ENCODE measurements at places on chromosomes 12 and 14.

DNA sequence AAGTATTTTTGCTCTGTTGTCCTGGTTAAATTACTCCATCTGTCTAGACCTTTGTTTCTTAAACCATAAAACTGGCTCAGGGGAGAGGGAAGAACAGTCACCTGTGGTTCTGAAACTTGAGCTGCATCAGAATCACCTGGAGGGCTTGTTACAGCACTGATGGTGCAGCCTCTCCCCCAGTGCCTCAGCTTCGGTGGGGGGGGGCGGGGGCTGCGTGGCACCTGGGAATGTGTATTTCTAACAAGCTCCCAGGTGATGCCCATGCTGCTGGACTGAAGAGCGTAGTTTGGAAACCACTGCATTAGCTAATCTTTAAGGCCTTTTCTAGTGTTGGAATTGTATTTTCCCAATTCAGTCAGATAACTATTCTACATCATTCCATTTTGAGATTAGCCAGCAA, 42.7 kb downstream of the GPHB5 start:
- DNase-seq: no peak

GRCh38 chr14:50402965-50403364, 6.3 kb upstream of the CDKL1 start:
- peak; percentile 71 for DNase-seq

DNA sequence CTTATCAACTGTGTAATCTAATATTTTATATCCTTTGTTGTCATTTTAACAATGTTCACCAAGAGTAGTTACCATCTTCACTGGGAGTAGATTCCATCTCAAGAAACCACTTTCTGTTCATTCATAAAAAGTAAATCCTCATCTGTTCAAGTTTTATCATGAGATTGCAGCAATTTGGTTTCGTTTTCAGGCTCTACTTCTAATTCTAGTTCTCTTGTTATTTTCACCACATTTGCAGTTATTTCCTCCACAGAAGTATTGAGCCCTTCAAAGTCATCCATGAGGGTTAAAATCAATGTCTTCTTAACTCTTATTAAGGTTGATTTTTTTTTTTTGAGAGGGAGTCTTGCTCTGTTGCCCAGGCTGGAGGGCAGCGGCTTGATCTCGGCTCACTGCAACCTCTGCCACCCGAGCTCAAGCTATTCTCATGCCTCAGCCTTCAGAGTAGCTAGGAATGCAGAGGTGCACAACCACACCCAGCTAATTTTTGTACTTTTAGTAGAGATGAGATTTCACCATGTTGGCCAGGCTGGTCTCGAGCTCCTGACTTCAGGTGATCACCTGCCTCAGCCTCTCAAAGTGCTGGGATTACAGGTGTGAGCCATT, 276.6 kb downstream of the ACSS3 start:
- DNase-seq: no peak

- no peak for DNase-seq
These were observed 44.3 kb upstream of the HSPB8 start for GRCh38 chr12:119134284-119135072.

- DNase-seq: peak; percentile 93
These were observed 204.8 kb downstream of the NUAK1 start for GRCh38 chr12:105933671-105934665.

DNA sequence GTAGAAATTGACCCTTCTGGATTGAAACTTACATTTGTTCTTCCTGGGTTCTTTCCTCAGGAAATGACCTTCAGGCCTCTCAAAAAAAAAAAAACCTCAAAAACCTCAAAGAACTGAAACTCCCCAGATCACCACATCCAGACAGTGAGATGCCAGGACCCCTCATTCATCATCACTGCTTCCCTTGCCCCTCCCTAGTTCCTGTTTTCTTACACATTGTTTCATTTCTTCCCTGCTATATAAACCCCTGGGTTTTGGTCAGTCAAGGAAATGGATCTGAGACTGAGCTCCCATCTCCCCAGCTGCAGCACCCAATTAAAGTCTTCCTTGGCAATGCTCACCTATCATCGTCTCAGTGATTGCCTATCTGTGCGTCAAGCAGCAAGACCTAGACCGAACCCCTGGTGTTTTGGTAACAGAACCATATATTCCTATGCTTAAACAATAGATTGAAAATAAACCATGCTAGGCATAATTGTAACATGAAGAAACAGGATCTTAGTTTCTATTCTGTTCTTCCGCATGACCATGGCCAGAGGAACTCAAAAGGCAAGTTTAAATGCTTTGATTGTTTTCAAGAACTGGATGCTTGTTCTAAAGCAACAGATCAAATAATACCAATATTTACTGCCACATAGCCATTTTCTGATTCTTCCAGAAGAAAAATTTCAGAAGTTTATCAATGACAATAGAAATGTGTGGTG, 108.0 kb upstream of the MAX start:
- DNase-seq: peak; percentile 53

DNA sequence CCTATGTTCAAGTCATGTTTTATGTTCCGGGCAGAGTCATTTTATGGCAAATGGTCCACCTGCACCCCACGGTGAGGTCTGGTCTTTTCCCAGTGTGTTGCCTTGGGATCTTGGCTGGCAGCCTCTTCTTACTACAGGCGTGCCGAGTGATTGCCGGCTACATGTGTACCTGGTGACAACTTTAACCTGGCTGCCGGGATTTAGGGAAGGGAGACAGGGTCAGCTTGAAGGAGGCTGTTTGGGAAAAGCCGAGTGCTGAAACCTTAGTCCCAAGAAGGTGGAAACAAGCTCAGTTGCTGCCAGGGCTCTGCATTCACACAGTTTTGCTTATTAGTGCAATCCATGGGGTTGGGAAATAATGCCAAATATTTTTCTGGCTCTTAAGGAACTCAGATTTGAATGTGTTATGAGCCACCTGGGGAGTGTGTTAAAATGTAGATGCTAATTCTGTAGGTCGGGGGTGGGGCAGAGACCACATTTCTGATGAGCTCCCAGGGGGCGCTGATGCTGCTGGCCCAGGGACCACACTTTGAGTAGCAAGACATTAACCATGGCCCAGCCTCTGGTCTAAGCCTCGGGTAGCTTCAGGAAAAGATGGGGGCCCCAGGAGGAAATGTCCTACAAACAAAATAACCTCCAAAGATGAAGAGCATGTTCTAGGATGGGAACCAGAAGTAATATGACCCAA, 179.6 kb downstream of the TBX5 start:
- no peak for DNase-seq

DNA sequence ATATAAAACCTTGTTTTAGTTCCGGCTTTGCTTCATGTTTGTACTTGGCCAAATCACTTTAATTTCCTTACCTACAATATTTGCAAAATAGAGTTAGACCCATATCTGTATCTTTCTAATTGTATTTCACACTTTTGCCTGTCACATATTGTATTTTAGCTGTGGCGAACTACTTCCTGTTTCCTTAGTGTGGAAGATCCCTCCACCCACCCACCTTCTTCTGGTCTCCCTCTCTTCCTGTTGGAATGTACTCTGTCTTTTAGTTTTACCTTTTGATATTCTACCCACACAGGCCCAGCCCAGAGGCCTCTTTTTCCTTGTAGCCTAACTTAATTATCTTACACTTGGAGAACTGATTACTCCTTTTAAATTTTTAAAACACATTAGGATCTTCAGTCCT, 78.2 kb downstream of the SCN8A start:
- no peak for DNase-seq

DNA sequence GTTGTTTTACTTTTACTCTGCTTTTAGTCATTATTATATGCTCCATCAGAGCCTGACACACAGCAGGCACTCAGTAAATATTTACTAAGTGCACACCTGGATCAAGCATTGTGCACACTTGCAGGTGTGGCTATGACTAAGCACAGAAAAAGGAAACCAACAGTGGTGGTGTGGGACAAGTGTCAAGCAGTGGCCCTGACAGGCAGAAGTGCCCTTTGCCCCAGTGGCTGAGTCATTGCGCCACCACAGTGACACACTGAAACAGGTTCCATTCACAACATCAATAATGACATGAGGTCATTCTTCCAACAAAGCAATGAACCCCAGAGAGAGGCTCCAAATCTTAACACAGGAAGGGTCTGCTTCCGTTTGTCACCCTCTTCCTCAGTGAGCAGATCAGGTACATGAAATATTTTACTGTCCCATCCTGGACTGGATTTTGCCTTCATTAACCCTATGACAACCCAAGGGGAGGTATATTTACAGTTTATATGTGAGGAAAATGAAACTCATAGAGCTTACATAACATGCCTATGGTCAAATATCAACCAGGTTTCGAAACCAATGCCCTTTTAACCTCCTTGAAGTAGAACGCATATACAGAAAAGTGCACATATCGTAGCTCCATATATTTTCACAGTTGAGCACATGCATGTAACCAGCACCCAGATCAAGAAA, 82.6 kb upstream of the GTF2A1 start:
- no peak for DNase-seq

DNA sequence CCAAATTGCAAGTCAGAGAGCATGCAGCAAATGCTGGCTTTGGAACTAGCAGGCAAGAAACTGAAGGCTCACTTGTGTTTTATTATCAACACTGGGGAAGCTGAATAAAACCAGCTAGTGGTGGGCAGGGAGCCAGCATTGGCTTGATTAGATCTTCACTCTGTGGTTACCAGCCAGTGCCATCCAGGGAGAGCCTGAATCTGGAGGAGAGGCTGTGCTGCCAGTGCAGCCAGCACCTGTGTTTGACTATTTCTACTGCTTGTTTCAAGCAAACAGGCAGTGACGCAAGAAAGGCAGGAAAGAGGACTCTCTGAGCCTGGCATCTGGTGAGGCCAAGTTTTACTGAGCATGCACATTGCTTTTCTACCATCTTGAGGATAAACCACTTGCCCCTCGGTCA, 247.0 kb downstream of the PHLDA1 start:
- peak; percentile 52 for DNase-seq
